Liver (tissue), 10 donors: ENCODE measurements at places on chromosomes 6 and 20. TPM values are rescaled to one million over a fixed set of nuclear protein-coding genes. Genes with fewer than 3 reads are reported as not detected.

The IL20RA gene
- 0.25 TPM for total RNA-seq

DNA sequence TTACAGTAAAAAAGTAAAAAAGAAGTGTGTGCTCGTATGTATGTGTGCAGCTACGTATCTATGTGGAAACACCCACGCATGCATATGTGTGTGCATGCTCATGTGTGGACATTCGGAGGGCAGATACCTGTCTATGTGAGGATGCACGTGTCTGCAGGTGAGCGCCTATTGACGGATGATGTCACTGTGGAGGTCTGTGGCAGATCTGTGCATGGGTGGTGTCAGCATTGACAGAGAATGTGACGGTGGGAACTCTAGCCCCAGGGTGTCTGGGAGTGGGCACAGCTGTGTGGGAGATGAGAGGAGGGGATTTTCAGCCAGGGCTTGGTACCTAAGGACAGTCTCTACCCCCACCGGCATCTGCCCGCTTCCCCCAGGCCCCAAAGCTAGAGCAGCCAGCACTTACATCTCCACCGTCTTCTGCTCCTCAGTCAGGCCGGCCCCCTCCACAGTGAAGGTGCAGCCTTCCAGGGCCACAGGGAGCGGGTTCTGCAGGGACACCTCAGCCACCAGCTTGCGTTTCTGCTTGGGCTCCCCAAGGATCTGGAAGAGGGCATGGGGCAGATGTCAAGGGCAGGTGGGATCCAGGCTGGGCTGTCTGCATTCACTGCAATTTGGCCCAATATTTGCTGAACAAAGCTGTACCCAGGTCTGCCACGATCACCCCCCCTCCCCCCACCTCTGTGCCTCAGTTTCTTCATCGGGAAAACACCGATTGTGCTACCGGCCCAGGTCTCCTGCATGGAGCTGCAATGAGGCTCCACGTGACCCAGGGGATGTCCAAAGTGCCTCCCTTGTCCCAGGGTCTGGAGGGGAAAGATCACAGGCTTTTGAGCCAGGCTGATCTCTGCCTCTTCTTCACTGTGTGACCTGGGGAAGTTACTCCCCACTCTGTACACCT is 34.1 kb downstream of the TGM2 start:
- DNase-seq = no peak

DNA sequence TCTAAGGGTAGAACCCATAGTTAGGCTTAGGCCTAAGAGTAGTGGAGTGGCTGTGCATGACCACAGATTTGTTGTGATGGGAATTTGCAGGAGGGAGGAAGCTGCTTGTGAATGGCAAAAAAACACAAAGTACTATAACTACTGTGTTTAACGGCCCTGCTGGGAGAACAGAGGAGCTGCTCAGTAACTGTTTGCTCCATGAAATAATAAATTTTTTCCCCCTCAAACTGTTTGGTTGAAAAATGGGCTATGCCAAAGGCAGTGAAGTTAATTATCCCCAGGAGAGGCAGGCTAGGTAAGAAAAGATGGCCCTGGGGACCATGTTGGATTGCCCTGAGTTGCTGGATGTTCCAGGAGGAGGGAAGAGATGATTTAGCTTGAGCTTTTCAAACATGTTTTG is 256.5 kb upstream of the PRND start:
- no peak for DNase-seq

The LCA5 gene
- total RNA-seq = 1.8 TPM

GRCh38 chr6:82017288-82017687 is 230.3 kb downstream of the IBTK start:
- no peak for DNase-seq

The TULP1 gene
- not detected for total RNA-seq
